ENCODE measurements at places on chromosomes 2 and 18. TPM values are rescaled to one million over a fixed set of nuclear protein-coding genes. Genes with fewer than 3 reads are reported as not detected.

- no peaks in the 10 kb centered on the region for H3K27me3 ChIP-seq
- no peaks in the 10 kb centered on the region for H3K4me1 ChIP-seq
- H3K4me3 ChIP-seq, result no peak overlapping the region
- H3K36me3 ChIP-seq, result no peaks in the 10 kb centered on the region
- no peak overlapping the region for H3K27ac ChIP-seq
- DNase-seq, result no peak
These were observed 970.2 kb upstream of the PIK3C3 start for GRCh38 chr18:40984856-40985255.

DNA sequence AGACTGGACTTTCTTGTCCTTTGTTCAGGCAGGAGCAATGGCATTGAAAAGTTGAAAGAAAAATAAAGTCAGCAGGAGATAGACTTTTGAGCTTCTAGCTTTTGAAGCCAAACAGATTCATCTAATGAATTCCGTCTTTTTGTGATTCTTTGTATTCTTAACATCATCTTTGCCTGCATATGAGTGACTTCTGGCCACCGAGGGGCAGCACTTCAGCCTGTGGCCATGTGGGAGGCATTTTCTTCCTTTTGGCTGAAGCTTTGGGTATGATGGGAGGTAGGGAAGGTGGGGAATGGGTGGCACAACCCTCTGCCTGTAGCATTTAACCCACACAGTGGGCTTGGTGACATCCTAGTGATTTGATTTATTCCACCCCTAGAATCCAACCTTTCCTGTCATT is 220.6 kb downstream of the SETBP1 start:
- no peak overlapping the region for H3K27ac ChIP-seq
- H3K36me3 ChIP-seq, result no peaks in the 10 kb centered on the region
- H3K27me3 ChIP-seq, result no peaks in the 10 kb centered on the region
- peaks cover 11% of the 10 kb centered on the region for H3K4me1 ChIP-seq

- DNase-seq, result no peak
- no peaks in the 10 kb centered on the region for H3K4me1 ChIP-seq
- H3K27ac ChIP-seq, result no peak overlapping the region
- H3K4me3 ChIP-seq, result no peak overlapping the region
- no peaks in the 10 kb centered on the region for H3K27me3 ChIP-seq
These were observed 58.7 kb upstream of the CDH19 start for GRCh38 chr18:66662632-66663031.

GRCh38 chr18:23810396-23810795 is 121.1 kb downstream of the LAMA3 start:
- H3K36me3 ChIP-seq, result no peaks in the 10 kb centered on the region
- no peak for DNase-seq
- H3K4me1 ChIP-seq, result peaks cover 6% of the 10 kb centered on the region
- H3K4me3 ChIP-seq, result no peak overlapping the region
- H3K27me3 ChIP-seq, result no peaks in the 10 kb centered on the region

The LAMA1 gene
- total RNA-seq, result 0.44 TPM

The UGT1A3 gene
- total RNA-seq, result not detected

GRCh38 chr2:152380261-152381055 is 45.5 kb downstream of the FMNL2 start:
- H3K4me1 ChIP-seq, result peaks cover 45% of the 10 kb centered on the region
- no peaks in the 10 kb centered on the region for H3K36me3 ChIP-seq
- no peak overlapping the region for H3K27ac ChIP-seq
- DNase-seq, result no peak
- no peak overlapping the region for H3K4me3 ChIP-seq

The RND3 gene
- 14.9 TPM for total RNA-seq

- no peaks in the 10 kb centered on the region for H3K4me1 ChIP-seq
- no peaks in the 10 kb centered on the region for H3K36me3 ChIP-seq
- H3K27ac ChIP-seq, result no peak overlapping the region
- DNase-seq, result no peak
- H3K4me3 ChIP-seq, result no peak overlapping the region
These were observed 107.9 kb upstream of the LMAN1 start for GRCh38 chr18:59466980-59467379.

Data from gastrocnemius medialis (tissue), 4 donors.